ENCODE measurements at places on chromosomes 6 and 20.

GRCh38 chr20:32231245-32231644 is 23.6 kb downstream of the POFUT1 start:
- no peak for DNase-seq

- DNase-seq, result no peak
Observed at GRCh38 chr6:73047801-73048200, 177.5 kb downstream of the KHDC1L start.

GRCh38 chr6:162857326-162857725 is 129.6 kb downstream of the PACRG start:
- DNase-seq, result no peak

- DNase-seq, result no peak
Observed at GRCh38 chr20:17655865-17656479, 26.1 kb downstream of the RRBP1 start.

GRCh38 chr20:17168026-17168612 is 58.7 kb upstream of the PCSK2 start:
- DNase-seq, result no peak
